ENCODE measurements at places on chromosomes 4 and X. TPM values are rescaled to one million over a fixed set of nuclear protein-coding genes. Genes with fewer than 3 reads are reported as not detected.

DNA sequence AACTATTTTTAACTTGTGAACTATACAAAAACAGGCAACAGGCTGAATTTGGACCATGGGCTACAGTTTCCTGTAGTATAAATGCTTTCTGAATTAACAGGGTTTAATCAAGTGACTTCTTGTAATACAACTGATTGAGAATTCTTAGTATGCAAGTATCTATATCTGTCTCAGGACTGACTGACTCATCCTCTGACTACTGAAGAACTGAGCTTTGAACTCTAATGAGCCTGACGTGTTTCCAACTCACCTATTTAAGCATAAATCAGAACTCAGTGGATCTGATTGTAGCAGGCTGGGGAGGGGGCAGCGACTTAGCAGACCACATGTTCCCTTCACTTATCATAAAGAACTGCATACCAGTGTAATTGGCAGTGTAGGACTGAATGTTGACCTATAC is 7.8 kb downstream of the SPATA4 start:
- DNase-seq, result no peak

GRCh38 chr4:56464581-56464980 is 2.8 kb upstream of the SRP72 start:
- DNase-seq, result no peak

- DNase-seq, result no peak
Measured at GRCh38 chrX:11080741-11081305, 30.3 kb upstream of the HCCS start.

DNA sequence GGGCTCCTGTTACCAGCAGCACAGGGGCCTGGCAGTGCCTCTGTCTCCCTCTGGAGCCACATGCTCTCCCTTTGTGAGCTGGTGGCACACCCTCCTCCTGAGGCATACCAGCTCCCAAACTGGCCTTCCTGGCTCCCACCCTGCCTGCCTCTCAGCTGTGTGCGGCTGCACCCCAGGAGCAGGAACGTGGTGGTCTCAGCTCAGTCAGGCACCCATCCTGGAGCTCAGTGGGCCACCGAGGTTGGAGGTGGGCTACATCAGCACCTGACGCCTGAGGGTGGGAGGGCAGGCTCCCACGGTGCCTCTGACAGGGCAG is 85.9 kb upstream of the NKX1-1 start:
- DNase-seq, result no peak

DNA sequence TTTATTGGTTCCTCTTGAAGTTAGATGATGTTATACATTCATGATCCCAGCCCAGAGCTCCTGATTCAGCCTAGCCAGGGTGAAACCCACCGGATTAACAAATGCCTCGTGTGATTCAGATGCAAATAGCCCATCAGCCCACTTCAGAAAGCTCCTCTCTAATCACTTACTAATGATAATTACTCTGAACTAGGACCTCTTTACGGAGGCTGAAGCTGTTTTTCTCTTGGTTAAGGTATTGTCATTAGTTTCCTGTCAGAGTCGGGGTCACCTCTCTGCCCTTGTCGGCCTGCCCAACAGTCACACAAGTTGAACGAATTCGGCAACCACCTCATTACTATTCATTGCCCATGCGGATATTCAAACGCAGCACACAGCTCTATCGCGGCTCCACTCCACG is 36.6 kb downstream of the ZFP42 start:
- DNase-seq, result no peak

GRCh38 chrX:153611298-153612095 is 12.6 kb upstream of the CCNQ start:
- DNase-seq, result no peak

DNA sequence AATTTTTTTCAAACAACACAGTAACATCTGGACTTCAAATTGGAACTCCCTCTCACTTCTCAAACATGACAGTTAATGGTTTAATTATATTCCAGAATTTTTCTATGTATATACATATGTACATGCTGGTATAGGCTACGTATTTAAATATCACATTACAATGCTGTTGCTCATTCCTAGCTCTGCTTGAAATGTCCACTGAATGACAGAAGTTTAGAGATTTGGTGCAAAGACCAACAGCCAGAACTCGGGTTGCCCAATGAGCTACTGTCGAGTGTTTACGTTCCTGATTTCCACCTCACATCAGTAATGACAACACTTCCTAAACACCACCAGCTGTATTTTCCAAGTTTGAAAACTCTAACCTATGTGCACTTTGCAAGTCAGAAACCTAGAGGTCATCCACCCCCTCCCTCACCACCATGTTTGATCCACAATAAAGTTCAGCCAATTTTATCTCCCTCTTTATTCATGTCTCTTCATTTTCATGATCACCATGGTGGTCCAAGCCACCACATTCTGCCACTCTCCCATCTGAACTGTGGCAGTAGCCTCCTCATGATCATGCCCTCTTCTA is 49.3 kb upstream of the RPL34 start:
- DNase-seq, result no peak

GRCh38 chr4:14842964-14843630 is 159.2 kb upstream of the CPEB2 start:
- no peak for DNase-seq

DNA sequence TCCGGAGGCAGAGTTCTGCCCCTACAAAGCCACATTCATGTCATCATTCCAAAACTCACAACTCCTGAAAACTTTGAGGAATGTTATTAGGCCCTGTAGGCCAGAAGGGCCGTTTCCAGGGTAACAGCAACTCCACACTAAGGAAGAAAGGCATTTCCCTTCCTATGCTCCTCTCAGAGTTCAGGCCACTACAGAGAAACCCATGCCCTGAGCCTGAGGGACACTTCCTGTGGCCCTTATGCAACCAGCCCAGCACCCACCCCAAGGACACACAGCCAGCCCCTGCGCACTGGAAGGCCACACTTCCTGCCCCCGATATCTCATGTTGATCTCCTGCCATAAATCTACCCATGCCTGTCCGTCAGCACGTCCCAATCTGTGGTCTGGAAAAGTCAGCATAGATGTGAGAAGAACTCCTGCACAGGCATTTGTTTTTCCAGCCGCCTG is 289.3 kb downstream of the BCOR start:
- DNase-seq, result no peak

- DNase-seq, result no peak
Measured at GRCh38 chr4:62324215-62324614, 1124.1 kb downstream of the ADGRL3 start.

DNA sequence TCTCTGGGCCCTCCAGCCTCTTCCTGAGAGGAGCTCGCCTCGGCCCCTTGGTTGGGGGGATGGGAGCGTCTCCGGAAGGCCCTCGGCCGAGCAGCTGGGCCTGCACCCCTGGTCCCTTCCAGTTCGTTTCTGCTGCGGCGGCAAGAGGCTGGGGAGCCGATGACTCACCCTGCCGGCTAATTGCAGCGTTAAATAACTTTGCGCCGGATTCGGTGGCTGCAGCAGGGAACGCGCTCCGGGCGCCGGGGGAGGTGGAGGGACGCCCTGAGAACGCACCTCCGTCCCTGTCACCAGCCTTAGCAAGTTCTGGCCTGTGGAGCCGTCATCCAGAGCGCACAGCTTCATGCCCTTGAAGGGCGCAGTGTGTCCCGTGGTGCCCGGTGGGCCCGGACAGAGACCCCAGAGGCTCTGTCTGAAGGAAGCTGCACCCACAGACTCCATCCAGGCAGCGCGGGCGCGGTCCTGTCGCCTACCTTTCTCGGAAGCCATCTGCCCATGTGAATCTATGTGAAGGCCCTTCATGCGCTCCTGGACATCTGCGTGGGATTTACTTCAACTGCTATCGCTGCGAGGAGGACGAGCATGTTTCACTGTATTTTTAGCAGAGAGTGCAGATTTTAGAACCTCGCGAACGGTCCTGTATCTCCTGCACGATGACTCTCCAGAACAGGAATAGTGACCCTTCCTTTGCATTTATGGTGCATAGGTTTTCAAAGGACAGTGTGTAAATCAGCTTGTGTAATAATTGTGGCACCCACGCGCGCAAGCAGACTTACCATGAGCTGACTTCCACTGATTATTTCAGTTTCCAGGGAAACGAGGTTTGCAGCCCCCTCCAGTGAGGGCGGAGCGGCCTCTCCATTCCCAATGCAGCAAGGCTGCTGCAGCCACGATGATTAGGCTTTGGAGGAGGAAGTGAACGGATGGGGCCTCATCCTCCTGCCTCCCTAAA is 1.7 kb upstream of the TMEM271 start:
- no peak for DNase-seq

DNA sequence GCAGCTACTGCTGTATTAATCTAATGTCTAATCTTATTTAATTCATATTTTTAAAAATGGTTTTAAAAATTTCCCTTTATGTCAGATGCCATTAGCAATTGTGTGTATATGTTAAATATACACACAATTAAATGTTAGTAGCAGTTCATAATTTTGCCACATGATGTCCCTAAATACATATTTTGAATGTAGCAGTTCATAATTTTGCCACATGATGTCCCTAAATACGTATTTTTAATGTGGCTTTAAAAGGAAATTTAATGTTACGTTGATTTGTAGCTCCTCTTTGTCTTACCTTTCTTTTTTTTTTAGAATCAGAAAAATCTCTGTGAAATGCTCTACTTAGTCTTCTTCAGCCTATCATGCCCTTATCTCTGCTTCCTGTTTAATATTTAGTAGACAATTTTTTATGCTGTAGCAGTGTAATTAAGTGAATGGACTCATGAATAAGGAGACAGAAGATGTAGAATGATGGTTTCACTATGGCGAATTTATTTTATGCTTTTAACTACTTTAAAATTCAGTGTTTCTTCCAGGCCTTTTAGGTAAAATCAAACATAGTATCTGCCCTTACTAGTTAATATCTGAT is 26.1 kb downstream of the RBM46 start:
- DNase-seq, result no peak

GRCh38 chr4:6333301-6334202 is 63.9 kb downstream of the WFS1 start:
- no peak for DNase-seq

DNA sequence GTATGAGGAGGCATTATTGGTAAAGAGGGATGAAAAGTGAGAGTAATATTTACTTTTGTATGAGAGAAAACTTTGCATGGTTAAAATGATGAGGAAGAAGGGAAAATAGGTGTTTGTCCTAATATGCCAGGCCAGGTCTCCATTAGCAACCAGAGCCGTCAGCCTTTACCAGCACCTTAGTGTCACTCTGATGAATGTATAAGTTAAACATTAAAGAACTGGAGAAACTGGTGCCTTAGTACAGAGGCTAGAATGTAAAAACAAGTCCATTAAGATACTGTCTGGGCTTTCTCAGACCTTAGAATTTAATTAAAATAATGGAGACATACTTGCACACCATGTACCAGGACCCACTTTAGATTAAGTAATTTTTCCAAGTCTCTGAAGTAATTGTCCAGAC is 222.3 kb downstream of the FAM47A start:
- DNase-seq, result no peak

GRCh38 chr4:109673303-109673702 is 29.9 kb downstream of the CASP6 start:
- DNase-seq, result no peak

DNA sequence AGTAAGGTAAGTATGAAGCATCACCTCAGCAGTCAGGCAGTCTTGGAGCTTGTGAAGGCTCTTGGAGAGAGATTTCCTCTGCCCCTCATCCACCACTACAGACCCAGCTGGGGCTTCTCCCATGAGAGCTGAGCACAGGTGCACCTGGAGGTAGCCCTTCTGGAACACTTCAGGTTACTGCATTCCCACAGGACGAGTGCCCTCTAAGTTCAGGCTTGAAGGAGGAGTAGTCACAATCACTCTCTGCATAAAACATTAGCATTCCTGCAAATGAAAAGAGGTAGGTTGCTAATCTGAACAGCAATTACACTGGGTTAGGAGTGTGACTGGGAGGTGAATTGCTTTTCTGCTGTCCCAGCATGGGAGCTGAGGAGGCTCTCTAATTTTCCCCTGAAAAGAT is 308.8 kb downstream of the TEX13C start:
- DNase-seq, result no peak

- no peak for DNase-seq
Measured at GRCh38 chrX:9091258-9091657, 57.3 kb upstream of the FAM9B start.

- DNase-seq, result no peak
Measured at GRCh38 chrX:72540318-72540717, 32.3 kb downstream of the HDAC8 start.

GRCh38 chr4:54082168-54082567 is 17.8 kb upstream of the CHIC2 start:
- no peak for DNase-seq

DNA sequence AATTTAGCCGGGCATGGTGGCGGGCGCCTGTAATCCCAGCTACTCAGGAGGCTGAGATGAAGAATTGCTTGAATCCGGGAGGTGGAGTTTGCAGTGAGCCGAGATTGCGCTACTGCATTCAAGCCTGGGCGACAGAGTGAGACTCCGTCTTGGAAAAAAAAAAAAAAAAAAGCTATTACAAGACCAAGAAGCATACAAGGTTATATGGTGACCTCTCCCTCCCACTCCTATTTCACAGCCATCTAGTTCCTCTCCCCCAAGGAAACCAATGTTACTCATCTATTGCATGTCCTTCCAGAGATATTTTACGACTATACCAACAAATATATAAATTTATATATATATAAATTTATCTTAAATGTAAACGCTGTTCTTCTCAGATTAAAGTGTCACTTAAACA is 3.2 kb downstream of the SLC9A7 start:
- no peak for DNase-seq

GRCh38 chr4:181698221-181698620 is 545.0 kb upstream of the TENM3 start:
- no peak for DNase-seq

- no peak for DNase-seq
Measured at GRCh38 chr4:174222266-174222872, 61.1 kb downstream of the FBXO8 start.

GRCh38 chr4:24322511-24322910 is 261.8 kb downstream of the DHX15 start:
- DNase-seq, result no peak

- DNase-seq, result no peak
Measured at GRCh38 chr4:182894681-182895275, 22.4 kb downstream of the DCTD start.

DNA sequence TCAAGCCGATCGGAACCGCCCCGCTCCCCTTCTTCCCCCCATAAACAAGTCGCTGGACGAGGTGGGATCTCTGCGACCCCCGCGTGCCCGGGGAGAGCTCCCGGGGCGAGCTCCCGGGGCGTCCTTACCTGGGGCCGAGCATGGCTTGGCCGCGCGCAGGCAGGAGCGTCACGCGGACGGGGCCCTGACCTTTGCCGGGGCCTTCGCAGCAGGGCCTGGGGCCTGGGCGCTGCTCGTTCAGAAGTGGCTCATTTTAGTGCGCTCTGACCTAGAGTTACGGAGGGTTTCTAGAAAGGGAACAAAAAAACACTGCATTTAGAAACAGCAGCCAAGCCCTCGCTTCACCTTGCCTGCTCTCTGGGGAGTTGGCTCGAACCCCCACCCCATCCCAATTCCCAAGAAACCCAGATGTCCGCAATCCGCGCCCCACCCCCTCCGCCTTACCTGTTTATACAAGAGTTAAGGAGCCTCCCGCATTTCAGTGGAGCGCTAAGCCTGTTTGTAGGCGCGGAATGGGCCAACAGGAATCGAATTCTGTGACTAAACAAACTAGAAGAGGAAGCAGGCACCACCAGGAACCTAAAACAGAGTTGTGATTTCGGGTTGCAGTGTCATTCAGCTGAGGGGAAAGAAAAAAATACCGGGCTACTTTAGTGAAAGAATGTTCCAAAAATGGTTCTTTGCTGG is 814 bp upstream of the RBM47 start:
- peak; percentile 43 for DNase-seq

Gene NPY1R
- 0.62 TPM for total RNA-seq

Gene DCHS2
- 5.1 TPM for total RNA-seq

Gene ETDB
- not detected for total RNA-seq

Gene BEX4
- total RNA-seq, result 74.3 TPM

Gene ASB11
- not detected for total RNA-seq

Gene RBM47
- total RNA-seq, result 37.8 TPM

Gene ARR3
- total RNA-seq, result not detected

Gene LRP2BP
- total RNA-seq, result 1.6 TPM

Gene CENPVL3
- 5.5 TPM for total RNA-seq

Gene TMEM156
- total RNA-seq, result not detected
